ENCODE measurements at places on chromosomes 1 and 21.

GRCh38 chr21:29423099-29423870 lies 124.6 kb downstream of the BACH1 start:
- no peak for DNase-seq

GRCh38 chr21:42194863-42195262 lies 24.1 kb upstream of the ABCG1 start:
- no peak for DNase-seq

DNA sequence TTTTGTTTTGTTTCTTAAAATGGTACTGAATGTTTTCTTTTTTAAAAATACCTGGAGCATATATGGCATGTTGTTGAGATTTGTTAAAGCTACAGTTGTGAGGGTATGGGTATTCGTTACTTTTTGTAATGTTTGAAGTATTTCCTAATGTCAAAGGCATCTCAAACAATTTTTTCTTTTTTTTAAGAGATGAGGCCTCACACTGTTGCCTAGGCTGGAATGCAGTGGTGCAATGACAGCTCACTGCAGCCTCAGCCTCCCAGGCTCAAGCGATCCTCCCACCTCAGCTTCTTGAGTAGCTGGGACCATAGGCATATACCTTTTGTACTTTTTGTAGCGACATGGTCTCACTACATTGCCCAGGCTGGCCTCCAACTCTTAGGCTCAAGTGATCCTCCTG lies 16.1 kb downstream of the CLCN6 start:
- no peak for DNase-seq

DNA sequence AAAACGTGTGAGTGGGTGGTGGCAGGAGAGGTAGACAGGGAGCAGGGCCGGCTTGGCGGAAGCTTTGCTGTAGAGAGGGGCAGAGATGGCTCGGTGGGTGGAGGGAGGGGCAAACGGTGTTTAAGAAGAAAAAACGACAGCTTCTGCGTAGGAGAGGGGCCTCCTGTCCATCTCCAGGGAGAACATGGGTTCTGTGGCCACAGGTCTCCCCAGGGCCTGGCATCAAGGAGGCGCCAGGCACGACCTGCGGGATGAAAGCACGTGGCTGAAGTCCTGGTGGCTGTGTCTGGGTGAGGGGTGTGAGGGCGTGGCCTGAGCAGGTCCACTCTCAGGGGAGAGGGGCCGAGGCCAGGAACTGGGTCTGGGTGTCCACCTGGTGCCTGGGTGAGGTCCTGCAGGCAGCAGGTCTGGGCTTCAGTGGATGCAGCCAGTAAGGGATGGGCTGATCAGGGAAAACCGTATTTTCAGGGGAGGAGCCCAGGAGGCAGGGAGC lies 940 bp upstream of the PRKCZ start:
- DNase-seq, result no peak

- no peak for DNase-seq
Measured at GRCh38 chr1:87179851-87180519, 148.7 kb upstream of the LMO4 start.
